Stimulated activated CD8-positive, alpha-beta memory T cell treated with anti-CD3 and anti-CD28 coated beads, Interleukin-7, amount 100 ng/mL, for 24 hours (primary cell): ENCODE measurements at places on chromosomes 2 and 18.
A peak's percentile ranks its signal among the peaks of the same experiment; 100 is the strongest.

GRCh38 chr2:62354771-62355561 lies 151.0 kb downstream of the TMEM17 start:
- no peak for DNase-seq

GRCh38 chr2:99595373-99595772 lies 105.6 kb upstream of the REV1 start:
- DNase-seq, result no peak

DNA sequence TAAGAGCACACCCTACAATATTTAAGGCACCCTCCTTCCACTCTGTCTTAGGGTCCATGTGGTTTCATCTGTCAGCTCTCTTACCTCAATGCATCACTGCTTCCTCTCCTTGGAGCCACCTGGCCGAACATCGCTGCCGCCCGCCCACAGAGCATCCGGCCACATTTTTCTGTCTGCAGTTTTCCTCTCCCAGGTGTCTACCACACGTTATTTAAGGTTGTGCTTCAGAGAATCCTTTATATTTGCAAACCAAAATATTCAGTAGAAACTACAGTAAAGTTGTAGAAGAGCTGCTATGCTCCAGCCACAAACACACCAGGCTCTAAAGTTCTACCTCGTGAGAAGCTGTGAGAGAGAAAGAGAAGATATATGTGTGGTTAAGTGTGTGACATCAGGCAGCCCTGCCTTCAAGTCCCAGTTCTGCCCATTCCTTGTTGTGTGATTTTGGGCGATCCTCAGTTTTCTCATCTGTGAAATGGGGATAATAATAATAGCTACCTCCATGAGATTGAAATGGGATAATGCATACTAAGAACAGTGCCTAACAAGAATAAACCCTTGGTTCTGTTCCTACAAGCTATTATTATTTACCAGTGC lies 4.9 kb upstream of the STK17B start:
- DNase-seq, result peak; percentile 55

DNA sequence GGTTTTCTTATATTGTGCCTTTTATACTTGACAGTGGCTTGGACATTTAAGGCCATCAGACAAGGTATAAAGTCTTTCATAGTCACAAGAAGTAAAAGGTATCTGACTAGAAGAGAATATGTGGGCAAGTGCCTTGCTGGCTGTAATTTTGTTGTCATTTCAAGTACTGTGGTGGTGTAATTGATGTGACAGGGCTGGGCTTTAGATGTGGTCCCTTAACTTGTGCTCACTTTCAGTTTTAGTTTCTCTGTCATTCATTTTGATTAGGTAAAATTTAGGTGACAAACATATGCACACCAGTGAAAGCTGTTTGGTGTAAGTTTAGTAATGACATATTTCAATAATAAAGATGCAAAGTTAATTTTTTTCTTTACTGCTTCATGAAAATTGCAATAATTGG lies 31.2 kb upstream of the TBR1 start:
- DNase-seq, result no peak

DNA sequence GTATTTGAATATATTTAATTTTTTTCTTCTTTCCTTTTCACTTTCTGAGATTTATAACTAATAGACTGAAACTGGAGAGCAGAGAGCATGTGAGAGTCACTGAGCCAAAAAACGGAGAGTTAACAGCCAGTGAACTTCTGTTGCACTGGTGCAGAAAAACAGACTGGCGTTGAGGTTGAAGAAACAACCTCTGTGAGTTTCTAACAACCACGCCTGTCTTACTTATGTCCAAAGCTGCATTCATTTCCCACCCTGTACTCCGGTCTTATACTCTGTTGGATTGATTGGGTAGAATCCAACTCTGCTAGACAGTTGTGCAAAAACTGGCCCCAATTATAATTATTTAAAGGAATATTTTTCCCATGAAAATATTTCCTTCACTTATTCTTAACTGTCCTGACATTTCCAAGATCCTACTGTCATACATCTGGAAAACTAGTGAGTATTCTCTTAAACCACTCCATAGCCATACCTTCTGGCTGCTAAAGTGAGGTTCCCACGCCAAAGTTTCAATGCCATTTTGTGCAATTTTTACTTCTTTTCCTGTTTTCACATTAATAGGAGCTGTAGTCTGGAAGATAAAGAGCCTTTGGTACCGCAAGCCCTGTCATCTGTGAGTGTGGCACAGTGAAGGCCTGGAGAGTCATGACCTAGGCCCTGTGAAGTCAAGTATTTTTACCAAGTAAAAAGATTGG lies 9.4 kb downstream of the CYP1B1 start:
- DNase-seq, result no peak

- no peak for DNase-seq
Measured at GRCh38 chr2:158718851-158719250, 76.3 kb upstream of the DAPL1 start.

DNA sequence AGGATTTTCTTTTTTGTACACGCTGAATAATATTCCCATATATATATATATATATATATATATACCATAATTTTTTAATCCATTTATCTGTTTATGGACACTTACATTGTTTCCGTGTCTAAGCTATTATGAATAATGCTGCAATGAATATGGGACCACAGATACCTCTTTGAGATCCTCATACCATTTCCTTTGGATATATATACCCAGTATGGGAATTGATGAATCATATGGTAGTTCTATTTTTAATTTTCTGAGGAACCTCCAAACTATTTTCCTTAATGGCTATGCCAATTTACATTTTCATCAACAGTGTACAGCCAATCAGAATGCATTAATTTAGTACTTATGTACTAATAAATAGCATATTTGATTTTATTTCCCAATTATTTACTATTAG lies 53.1 kb downstream of the MERTK start:
- no peak for DNase-seq

DNA sequence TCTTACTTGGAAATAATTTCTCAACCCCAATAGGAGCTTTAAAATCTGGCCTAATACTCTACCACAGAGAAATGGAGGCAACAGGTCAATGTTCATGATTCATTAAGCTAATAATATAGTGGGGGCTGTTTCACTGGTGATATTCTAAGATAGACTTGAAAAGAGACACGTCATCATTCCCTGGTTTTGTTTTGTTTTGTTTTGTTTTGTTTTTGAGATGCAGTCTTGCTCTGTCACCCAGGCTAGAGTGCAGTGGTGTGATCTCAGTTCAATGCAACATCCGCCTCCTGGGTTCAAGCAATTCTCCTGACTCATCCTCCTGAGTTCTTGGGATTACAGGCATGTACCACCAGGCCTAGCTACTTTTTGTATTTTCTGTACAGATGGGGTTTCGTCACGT lies 37.5 kb upstream of the SOS1 start:
- no peak for DNase-seq

- no peak for DNase-seq
Measured at GRCh38 chr2:20614201-20615067, 36.5 kb downstream of the HS1BP3 start.

GRCh38 chr18:36284671-36285295 lies 12.7 kb upstream of the FHOD3 start:
- DNase-seq, result no peak

DNA sequence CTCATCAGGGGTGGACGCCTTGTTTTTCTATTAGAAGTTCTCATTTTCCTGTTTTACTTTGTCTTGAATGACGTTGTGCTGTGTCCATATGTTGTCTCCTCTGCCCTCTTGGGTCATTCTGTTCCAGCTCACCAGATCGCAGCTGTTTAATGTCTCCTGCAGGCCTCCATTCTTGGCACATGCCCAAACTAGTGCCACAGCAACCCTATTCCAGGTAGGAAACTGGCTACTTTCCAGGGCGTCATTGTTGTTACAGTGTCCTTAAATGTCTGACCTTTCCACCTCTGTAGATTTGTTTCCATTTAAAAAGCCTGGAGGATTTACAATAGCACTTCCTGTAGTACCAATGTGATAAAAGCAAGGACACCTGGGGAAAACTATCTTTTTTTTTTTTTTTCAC lies 500.7 kb downstream of the METTL4 start:
- DNase-seq, result no peak

DNA sequence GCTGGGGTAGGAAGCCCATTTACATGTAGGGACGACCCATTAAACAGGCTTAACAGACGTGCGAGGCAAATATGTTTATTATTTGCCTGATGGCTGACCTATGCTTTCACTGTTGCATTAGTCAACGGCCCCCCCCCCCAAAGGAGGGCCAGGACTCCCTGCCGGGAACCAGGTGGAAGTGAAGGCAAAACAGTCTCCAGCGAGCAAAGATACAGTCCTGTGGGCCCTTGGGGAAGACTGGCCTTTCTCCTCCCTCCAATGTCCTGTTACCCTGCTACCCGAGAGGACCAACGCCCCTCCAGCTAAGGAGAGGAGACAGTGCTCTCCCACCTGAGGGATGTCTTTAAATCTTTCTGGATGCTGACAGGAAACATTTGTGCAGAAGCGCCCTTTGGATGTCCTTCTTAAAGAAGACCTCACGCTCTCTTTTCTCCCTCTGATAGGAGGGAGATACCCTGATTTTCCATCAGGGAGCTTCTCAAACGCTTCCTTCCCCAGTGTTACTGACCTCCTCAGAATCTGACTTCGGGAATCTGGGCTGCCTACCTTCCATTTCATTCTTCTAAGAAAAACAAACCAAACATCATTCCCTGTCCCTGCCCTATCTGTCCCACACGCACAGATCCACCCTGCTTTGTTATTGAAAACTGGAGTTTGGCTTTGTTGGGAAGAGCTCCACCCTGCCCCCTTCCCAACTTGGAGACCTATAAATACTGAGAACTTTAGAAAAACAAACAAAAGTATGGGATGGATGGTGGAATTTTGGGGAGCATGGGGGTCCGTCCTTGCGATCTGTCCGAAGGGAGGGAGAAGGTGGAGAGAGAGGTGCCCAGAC lies 135.9 kb upstream of the SIX3 start:
- DNase-seq, result no peak

DNA sequence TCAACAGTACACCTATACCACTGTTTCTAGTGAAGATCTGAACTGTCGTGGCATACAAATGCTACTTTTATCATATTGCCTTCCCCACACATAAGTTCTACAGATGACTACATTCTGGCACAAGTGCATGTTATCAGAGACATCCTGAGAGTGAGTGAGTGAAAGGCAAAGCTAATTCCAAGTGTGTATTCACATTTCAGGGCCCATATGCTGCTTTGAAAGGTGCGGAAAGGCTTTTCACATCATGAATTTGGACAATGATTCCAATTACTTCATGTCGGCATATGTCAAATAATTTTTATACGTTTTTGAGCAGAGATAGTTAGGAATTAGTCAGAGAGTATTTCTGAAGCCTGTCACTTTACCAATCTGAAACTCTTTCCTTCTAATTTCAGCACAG lies 101.7 kb downstream of the GAREM1 start:
- no peak for DNase-seq

GRCh38 chr2:201798252-201798913 lies 8.0 kb upstream of the CDK15 start:
- DNase-seq, result no peak

GRCh38 chr2:43136876-43137275 lies 89.5 kb downstream of the ZFP36L2 start:
- DNase-seq, result peak; percentile 55

- DNase-seq, result no peak
Measured at GRCh38 chr2:85924522-85924921, 35.7 kb upstream of the ST3GAL5 start.

DNA sequence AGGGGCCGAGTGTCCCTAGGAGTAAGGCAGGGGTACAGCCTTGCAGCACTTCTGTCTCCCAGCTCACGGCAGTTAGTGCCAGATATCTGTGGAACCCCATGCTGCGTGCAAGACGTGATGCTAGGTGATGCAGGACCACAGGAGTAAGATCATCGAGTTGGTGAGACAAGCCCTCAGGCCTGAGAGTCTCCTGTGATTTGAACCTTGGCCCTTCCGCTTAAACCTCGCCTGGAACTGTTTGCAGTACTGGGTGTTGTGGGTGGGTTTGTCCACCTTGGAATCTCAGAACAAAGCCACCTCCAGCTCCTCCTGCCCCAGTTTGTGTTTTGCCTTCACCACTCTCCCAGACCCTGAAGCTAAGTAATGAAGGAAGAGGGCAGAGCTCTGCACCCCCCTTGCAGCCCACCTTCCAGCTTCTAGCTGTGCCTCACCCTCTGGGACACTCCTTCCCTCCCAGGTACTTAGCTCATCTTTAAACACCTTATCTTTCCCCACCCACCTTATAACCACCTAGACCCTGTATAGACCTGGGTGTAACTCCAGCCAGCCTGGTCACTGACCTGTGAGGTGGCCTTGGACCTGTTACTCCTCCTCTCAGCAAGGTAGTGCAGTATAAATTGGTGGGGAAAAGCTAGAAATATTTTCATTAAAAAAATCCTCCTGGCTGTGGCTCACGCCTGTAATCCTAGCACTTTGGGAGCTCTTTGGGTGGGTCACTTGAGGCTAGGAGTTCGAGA lies 6.6 kb downstream of the CNNM4 start:
- DNase-seq, result no peak

GRCh38 chr2:168348076-168348475 lies 100.7 kb upstream of the STK39 start:
- no peak for DNase-seq

- no peak for DNase-seq
Measured at GRCh38 chr2:168137510-168138180, 109.8 kb downstream of the STK39 start.

- DNase-seq, result no peak
Measured at GRCh38 chr2:174522553-174522952, 35.7 kb upstream of the GPR155 start.

DNA sequence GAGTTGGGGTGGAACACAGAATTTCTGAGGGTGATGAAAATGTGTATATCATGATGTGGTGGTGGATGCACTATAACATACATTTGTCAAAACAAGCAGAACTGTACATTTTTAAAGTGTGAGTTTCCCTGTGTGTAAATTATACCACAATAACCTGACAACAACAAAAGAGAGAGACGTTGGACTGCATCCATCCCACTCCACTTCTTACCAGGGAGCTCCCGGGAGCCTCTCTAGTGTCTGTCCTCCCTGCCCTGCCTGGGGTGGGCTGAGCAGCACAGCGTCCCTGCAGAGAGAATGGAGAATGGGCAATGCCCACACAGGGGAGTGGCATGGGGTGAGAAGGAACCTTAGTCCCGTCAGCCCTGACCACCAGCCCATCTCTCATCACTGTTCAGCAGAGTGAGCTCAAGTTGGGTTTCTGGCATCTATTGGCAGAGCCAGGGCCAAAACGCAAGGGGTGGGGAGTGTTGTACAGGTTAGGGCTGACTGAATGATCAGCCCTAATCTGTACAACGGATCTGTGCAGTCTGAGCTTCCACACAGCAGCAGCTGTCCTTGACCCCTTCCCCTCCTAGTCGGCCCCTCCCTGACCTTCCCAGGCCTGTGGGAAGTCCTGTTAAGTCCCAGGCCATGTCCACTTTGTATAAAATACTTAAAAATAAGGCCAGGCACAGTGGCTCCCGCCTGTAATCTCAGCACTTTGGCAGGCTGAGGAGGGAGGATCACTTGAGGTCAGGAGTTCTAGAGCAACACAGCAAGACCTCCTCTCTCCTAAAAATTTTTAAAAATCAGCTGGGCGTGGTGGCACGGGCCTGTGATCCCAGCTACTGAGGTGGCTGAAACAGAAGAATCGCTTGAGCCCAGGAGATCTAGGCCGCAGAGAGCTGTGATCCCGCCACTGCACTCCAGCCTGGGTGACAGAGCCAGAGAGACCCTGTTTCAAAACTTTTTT lies 3.3 kb upstream of the PROC start:
- DNase-seq, result no peak

GRCh38 chr2:240539906-240540305 lies 17.9 kb downstream of the ANKMY1 start:
- DNase-seq, result no peak
